Activated CD4-positive, alpha-beta T cell treated with anti-CD3 and anti-CD28 coated beads, Interleukin-2, amount 50 U/mL, for 48 hours (primary cell): ENCODE measurements at places on chromosomes 6 and 20.

DNA sequence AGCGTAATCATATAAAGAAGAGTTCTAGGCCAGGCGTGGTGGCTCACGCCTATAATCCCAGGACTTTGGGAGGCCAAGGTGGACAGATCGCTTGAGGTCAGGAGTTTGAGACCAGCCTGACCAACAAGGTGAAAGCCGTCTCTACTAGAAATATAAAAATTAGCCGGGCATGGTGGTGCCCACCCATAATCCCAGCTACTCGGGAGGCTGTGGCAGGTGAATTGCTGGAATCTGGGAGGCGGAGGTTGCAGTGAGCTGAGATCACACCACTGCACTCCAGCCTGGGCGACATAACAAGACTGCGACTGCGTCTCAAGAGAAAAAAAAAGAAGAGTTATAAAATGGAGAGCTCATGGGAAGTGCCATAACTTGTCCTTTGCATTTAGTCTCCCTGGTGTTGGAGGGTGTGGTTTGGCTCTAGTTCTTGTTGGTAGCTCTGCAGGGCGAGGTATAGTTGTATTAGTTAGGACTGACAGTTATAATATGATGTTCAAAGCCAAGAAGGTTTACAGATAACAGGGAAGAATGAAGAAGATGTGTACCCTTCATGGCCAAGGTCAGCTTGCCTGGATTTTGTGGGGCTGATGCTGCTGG, 54.8 kb downstream of the UTRN start:
- DNase-seq = no peak

GRCh38 chr6:71229477-71229876, 59.1 kb upstream of the OGFRL1 start:
- no peak for DNase-seq

- no peak for DNase-seq
Observed at GRCh38 chr6:165497472-165497871, 165.6 kb downstream of the PDE10A start.

- no peak for DNase-seq
Observed at GRCh38 chr6:38818691-38819090, 103.6 kb downstream of the DNAH8 start.

DNA sequence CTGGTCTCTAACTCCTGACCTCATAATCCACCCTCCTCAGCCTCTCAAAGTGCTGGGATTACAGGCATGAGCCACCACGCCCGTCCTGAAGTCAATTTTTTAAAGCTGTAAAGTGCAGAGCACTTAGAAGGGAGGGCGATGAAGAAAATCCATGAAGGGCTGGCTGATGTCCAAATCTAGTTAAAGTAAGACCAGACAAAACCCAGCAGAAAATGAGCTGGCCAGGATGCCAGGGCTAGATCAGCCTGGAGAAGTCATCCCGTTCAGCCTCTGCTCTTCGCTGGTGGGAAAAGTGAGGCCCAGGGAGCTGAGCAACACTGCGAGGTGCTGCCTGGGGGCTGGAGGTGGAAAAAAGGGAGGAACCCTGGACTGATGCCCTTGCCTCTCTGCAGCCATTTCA, 3.1 kb downstream of the BPIFB4 start:
- DNase-seq = no peak

- DNase-seq = no peak
Observed at GRCh38 chr20:9978397-9979004, 56.3 kb upstream of the ANKEF1 start.

DNA sequence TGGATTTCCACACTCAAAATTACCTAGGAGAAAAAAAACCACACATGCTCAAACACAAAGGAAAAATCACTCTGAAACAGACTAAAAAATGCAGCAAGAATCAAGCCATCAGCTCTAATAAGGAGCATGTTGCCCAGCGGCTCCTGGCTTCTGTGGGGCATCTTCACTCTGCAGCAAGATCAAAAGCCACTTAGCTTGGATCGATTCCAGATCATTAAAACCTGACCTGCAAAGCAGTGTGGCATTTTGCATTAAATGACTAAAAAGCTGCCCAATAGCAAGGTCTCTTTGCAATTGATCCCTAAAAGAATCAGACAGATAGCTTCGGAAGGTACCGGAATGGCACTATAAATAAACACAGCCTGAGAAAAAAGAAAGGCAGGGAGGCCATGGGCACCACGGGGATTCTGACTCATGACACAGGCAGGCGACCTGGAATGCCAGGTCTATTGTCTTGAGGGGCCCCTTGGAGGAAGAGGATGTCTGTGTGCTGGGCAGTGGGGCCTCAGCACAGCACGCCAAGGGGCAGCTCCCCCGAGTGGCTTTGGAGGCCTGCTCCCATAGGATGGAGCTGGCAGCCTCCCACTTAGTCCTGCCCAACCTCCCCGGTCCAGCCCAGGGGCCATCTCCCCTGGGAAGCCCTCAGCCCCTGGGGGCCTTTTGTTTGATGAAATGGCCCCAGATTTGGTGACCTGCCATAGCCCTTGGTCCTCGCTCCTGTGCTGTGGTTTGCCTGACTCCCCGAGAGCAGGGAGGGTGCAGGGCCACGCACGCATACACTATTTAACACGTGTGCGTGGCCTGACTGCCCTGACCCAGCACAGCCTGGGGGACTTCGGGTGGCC, 7.6 kb downstream of the LEMD2 start:
- DNase-seq = no peak

DNA sequence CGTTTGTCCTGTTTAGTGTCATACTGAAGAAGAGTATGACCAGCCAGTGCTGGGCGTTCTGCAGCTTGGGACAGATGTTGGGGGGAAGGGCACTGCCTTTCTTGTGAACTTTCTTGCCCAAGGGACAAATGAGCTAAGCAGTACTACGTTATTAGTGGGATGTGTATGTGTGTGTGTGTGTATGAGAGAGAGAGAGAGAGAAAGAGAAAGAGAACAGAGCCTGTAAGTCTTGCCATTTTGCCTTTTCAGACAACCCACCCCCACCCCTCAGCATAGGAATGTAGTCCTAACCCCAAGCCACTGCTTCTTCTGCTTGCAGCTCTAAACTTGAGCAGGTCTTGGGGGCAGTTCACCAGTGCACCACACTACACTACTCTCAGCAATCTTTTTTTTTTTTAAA, 45.5 kb downstream of the E2F3 start:
- no peak for DNase-seq

DNA sequence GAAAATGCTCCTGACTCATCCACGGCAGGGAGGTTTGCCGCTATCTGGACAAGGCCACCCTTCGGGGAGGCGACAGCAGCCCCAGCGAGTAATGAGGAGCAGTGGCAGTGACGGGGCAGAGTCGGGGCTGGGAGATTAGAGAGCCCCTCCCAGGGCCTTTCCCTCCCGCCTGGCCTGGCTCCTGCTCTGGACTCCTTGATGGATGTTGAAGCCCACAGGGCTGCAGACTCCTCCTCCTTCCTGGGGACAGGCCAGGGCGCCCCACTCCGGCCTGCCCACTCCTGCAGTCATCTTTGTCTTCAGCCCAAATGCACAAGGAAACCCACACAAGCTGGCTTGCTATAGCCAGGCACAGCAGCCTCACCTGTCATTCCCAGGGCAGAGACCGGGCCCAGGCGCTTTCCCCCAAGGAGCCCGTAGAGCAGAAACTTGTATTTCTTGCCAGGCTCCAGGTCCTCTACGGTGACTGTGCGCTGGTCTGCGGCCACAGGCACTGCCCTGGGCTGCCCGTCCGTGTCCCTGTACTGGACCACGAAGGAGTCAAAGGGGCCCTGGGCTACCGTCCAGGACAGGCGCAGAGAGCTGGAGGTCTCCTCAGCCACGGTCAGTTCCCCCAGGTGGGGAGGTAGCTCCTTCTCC, 7.7 kb downstream of the CYP21A2 start:
- no peak for DNase-seq

DNA sequence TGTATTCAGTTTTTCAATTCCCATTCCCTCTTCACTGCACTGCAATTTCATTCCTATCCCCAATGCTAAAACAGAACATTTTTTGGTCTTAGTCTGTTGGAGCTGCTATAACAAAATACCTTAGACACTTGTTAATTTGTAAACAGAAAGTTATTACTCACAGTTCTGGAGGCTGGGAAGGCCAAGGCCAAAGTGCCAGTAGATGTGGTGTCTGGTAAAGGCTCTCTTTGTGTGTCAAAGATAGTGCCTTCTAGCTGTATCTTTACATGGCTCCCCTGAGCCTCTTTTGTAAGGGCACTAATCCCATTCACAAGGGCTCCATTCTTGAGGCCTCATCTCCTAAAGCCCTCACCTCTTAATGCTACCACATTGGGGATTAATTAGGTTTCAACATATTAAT, 40.0 kb downstream of the PHIP start:
- no peak for DNase-seq

DNA sequence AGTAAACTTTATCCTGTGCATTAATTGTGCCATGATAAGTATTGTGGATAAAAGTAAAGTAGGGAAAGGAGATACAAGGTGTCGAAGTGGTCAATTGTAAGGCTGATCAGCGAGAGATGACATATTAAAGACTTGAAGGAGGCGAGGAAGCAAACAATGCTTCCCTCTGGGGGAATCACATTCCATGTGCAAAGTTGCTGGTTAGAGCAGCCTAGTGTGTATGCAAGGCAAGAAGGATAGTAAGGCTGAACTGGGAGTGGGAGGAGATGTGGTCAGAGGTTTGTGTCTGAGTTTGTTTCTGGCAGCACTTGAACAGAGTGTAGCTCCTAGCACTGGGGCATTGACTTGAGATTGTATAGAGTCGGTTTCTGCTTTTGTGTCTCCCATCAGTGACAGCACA, 122.9 kb downstream of the SLC35F1 start:
- DNase-seq = no peak

- DNase-seq = no peak
Observed at GRCh38 chr6:14231071-14231483, 113.5 kb downstream of the CD83 start.

DNA sequence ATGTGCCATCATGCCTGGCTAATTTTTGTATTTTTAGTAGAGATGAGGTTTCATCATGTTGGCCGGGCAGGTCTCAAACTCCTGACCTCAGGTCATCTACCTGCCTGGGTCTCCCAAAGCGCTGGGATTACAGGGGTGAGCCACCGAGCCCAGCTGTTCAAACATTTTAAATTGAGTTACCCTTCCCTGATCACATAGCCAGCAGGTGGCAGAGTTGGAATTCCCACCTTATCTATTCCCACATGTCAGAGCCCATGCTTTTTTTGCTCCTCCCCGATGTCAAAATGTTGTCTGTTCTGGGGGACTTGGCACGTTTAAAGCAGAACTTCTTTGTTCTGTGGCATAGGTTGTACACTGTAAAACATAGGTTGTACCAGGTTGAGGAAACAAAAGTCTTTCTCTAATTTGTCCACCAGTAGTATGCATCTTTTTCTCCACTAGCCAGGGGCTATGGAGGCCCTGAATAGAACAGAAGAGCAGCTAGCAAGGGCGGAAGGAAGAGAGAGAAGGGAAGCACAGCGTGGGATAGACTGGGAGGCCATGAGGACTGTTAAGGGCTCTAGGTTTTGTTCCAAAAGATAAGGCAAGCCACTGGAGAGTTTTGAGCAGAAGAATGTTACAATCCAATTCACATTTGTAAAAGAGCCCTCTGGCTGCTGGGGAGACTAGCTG, 7.3 kb upstream of the LBP start:
- DNase-seq = no peak

GRCh38 chr6:150142670-150143515, at the start of gene PPP1R14C:
Gene PPP1R14C (plus strand): TSS chr6:150143044. CDS start chr6:150143193, 149 bp downstream.
- peak; percentile 33 for DNase-seq

DNA sequence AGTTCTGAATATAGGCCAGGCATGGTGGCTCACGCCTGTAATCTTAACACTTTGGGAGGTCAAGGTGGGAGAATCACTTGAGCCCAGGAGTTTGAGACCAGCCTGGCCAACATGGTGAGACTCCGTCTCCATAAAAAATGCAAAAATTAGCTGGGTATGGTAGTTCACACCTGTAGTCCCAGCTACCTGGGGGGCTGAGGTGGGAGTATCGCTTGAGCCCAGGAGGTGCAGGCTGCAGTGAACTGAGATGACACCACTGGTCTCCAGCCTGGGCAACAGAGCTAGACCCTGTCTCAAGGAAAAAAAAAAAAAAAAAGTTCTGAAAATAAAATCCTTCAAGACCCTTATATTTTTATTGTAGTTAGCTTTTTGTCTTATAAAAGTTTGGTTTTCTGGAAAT, 11.7 kb upstream of the WTAP start:
- DNase-seq = no peak

GRCh38 chr6:5379647-5380242, 118.4 kb downstream of the FARS2 start:
- DNase-seq = peak; percentile 38

DNA sequence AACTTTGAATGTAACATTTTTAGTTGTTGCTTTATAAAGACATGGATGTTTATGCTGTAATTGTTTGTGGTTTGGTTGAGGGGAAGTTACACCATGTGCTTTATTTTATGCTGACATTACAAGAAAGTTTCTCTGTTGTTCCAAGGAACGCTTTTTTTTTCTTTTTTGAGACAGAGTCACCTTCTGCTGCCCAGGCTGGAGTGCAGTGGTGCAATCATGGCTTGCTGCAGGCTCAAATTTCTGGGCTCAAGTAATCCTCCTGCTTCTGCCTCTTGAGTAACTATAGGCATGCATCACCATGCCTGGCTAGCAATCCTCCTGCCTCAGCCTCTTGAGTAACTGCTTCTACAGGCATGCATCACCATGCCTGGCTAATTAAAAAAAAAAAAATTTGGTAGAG, 21.0 kb upstream of the IFNGR1 start:
- no peak for DNase-seq

- DNase-seq = no peak
Observed at GRCh38 chr6:34981951-34982350, 92.9 kb downstream of the ANKS1A start.

DNA sequence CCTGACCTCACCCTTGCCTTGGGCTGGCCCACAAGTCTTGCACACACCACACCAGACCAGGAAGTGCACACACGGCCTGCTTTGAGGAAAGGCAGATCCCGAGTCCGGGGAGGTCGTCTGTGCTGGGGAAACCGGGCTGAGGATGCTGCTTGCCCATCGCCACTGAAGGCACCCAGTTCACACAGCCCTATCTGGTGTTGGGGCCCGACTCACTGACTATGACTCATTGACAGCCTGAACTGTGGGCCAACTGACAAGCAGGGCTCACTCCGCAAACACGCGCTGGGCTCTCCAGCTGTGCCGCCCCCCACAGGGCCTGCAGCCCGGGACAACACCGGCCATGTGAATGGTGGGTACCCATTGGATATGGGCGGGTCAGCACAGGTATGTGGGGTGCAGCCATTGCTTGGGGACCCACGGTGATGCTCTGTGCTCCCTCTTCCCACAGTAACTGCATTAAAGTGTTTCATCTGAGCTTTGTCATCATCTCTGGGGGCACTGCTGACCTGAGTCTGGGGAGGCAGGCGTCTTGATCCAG, 1.6 kb downstream of the SAMD10 start:
- peak; percentile 78 for DNase-seq

- no peak for DNase-seq
Observed at GRCh38 chr6:52180787-52181558, 5.2 kb upstream of the IL17A start.

DNA sequence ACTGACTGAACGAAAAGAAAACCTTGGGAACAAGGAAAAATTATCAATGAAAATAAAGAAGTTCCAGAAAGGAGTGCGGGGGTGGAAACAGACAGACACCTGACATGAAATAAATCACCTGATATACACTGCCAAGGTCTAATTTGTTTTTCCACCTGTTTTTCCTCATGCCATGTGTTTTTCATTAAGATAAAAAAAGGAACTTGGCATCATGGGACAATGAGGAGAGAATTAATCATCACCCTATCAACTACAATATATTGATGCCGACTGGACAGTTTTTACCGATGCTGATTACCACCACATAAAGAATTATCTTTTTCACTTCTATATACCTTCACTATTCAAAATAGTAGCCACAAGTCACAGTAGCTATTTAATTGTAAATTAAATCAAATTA, 233.2 kb downstream of the ARHGAP18 start:
- DNase-seq = no peak
